ENCODE measurements at places on chromosomes 5 and 9.

- DNase-seq: no peak
Observed at GRCh38 chr9:137674307-137674975, 55.6 kb downstream of the EHMT1 start.

DNA sequence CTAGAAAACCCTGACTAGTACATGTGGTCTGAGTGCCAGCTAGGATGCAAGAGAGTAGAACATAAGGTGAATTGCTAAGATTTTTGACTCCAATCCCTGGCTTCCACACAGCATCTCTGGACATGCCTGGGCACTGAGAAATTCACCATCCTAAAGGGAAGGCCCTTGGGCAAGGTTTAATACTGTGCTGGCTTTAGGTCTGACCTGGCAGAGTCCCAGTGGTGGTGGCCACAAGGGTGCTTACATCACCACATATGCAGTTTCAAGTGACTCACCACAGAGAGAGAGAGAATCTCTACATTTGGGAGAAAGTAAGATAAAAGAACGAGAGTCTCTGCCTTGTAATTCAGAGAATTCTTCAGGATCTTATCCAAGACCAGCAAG is 661.6 kb upstream of the C9orf72 start:
- DNase-seq: no peak

DNA sequence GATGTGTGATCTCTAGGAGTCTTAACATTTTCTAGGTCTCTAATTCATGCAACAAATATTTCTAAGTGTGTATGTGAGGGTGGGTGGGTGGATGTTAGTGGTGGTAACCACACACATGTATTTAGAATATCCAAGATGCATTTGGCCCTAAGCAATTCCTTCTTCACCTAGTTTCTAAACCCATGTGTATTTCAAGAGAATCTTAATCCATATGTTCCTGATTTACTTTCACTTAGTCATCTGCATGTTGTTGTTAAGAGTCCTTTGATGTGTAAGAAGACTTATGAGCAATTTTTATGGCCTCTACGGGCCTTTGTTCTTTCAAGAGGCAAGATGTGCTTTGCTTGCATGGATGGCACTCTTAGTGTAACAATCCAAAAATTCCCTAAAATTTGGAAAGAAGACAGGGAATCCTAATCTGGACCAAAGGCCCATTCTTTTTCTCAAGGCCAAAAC is 282.6 kb downstream of the SPATA31D1 start:
- DNase-seq: no peak

- DNase-seq: peak; percentile 66
Observed at GRCh38 chr5:150113047-150113744, 26.8 kb upstream of the CSF1R start.

DNA sequence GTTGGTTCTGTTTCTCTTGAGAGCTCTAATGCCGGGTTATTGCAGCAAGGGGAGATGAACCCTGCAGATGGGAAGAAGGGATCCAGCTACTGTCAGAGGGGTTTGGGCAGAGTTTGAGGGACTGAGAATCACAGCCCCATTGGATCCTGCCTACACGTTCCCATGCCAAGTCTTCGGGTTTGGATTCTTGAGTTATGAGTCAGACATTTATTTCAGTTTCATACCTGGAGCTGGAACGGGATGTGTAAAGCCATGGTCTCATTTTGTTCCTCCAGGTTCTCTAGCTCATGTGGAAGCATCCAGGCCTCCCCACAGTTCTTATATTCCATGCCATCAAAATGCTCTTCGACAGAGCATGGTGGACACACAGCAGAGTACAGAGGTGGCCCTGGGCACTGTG is 275.4 kb upstream of the IRX4 start:
- DNase-seq: no peak

- DNase-seq: no peak
Observed at GRCh38 chr5:33408816-33409215, 31.9 kb upstream of the TARS1 start.

- DNase-seq: no peak
Observed at GRCh38 chr5:56751572-56752313, 63.6 kb upstream of the MAP3K1 start.

- DNase-seq: no peak
Observed at GRCh38 chr5:39164529-39165402, 54.6 kb downstream of the FYB1 start.

DNA sequence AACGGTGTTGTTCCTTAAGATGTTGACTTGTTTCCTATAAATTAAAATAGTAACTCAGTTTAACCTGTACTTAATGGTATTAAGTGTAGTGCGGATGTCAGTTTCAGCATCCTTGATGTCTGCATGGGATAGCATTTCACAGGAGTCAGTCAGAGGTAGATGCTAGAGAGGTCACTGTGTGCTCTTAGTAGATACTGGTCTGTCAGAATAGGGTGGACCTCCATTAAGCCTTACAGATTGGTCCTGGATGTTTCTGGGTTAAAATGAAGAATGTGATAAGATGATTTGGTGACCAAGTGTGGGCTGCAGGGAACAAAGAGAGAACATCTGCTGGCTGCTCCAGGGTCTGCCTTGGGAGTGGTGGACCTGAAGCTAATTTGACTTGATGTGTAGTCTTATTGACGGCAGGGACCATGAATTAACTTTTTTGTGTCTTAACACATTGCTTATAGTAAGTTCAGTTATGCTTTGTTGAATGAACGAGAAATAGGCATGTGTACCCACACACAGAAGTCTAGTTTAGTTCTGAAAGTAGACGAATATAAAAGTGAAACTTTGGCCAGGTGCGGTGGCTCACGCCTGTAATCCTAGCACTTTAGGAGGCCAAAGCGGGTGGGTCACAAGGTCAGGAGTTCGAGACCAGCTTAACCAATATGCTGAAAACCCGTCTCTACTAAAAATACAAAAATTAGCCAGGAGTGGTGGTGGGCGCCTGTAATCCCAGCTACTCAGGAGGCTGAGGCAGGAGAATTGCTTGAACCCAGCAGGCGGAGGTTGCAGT is 12.5 kb downstream of the RAB24 start:
- no peak for DNase-seq

GRCh38 chr5:174319551-174319950 is 274.0 kb downstream of the NSG2 start:
- no peak for DNase-seq

DNA sequence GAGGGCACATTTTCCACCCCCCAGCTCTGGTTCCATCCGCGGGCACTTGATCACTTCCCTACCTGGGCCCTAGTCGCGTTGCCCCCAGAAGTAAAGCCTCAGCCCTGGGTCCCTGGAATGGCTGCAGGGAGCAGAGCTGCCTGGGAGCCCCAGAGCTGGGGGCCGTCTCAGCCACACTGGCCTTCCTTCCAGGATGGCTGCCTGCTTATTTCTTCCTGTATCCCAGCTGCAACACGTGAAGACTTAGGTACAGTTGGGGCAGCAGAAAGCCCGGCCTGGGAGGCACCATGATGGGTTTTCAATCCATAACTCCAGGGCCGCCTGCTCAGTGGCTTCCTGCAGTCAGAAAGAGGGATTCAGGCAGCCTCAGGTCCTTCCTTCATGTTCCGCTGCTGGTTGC is 232.3 kb downstream of the IRX2 start:
- no peak for DNase-seq

DNA sequence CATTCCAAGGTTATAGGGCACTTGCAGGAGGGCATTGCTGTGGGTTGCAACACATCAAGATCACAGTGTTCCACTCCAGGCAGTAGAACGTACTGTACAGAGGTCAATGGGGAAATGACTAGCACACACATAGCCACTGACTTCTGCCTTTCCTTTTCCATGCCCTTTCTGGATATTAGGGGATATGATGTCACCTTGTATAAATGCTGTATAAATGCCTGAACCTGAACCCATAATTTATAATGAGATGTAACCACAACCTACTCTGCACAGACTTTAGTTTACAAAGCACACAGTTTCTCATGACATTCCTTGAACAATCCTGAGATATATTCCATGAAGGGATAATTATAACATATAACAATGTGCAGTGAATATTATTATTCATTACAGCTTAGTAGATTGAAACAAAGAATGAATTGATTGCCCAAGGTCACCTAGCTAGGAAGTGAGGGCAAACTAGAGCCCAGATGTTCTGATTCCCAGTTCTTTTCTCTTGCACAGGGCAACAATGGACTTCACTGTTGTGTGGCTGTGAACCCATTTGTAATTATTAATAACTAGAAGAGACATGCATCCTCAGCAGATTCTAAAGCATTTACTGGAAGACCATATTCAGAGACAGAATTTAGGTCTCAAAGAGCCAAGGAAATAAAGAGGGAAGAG is 5.6 kb upstream of the ABLIM3 start:
- DNase-seq: no peak

DNA sequence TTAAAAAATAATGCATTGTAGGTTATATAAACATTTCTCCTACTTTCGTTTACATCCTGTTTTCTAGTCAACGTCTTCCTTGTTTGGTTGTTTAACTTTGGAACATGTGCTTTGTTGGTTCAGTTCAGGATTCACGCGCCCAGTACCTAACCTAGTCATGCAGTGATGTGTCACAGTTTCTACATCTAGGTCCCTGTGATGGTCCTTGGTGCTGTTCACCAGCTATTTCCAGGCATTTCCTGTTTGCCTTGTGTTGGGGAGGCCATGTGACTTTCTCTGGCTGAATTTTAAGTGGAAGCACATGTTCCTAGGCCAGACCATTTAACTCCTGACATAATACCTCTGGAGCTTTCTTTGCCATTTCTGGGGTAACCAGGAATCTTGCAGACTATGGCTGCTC is 292.3 kb downstream of the SMARCA2 start:
- no peak for DNase-seq

- peak; percentile 88 for DNase-seq
Observed at GRCh38 chr9:132575005-132575609, 7.3 kb upstream of the BARHL1 start.

DNA sequence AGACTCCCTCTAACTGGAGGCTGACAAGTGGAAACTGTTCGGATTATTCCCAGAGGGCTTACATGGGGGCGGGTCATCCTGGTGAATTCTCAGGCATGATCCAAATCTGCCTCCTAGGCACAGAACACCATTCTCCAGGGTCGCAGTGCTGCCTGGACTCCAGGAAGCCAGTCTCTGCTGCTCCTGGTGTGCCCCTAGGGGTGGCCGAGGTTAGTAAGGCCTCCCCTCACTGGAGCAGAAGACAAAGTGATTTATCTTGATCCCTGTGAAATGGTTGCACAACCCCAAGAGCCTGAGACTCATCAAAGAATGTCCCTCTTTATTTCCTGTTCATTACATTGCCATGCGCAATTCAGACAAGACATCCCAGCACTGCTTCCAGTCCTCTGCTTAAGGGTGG is 17.1 kb downstream of the ADGRV1 start:
- DNase-seq: no peak

DNA sequence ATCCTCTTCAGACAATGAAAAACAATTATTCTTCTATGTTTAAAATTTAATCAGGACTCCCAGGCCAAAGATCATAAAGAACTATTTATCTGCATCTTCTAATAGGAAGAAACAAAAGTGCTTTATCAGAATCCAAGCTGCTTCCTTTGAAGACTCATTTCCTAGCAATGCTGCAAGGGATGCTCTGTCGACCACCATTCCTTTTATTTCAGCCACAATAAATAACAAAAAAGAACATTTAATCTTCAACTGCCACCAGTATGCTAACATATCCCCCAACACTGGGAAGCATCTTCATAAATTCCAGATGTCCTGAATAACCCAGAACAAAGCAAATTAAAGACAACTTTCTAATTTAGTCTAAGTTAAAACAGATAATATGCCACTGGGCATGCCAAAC is 68.7 kb downstream of the PKD2L2 start:
- DNase-seq: no peak

GRCh38 chr9:14485366-14485765 is 171.4 kb upstream of the NFIB start:
- no peak for DNase-seq

- no peak for DNase-seq
Observed at GRCh38 chr5:116930616-116931015, 356.0 kb upstream of the SEMA6A start.

DNA sequence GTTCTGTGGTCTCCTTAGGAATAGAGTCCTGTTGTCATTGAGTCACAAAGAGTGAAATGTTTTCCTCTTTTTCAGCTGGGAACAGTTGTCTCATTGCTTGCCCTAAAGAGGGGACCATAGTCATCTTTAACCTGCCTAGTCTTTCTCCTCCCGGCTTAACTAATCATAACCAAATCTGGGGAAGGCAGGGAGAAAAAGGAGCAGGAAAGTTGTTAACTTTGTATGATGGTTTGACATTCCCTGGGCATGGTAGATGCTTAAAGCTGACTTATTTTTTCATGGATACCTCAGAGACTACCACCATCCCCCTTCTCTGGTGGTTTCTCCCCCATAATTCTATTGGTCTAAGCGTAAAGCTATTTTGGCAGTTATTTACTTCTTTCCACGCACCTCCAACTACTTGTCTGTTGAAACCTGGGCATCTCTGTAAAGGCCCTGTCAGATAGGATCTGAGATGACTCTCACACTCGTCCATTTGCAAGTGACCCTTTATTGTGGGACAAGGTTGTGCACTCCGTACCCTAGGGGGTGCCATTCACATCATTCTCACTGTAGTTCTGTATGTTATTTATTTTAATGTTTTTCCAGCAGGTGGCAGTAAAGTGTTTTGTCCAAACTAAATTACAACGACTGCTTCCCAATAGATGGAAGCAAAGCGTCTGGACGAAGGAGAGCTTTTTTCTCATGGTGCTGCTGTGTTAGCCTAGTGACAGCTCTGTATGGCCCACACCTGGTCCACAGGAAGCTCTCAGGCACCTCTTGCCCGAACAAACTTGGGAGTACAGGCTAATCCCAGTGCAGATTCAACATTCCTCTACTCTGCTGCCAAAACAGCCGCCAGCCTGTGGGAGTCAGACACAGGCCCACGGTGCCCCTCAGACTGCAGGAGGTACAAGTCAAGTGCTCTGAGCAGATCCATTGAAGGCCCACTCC is 3.0 kb upstream of the FAM13B start:
- peak; percentile 75 for DNase-seq

GRCh38 chr5:163947848-163948666 is 442.6 kb downstream of the MAT2B start:
- no peak for DNase-seq

DNA sequence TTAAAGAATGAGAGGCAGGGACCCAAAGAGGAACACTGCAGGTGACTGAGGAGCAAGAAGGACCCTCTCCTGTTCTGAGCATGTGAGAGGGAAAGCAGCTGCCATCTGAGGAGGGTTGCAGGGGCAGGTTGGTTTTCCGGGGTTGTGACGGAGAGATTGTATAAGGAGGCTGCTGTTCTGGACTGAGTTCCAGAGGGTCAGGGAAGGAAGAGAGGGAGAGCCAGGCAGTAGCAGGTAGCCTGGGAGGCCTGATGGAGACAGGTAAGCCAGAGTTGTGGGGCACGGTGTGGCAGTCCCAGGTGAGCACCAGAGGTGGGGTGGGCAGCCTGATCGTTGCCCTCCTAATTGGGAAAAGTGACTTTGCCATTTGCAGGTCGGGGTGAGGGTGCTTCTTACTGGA is 9.8 kb downstream of the CCT5 start:
- no peak for DNase-seq

- DNase-seq: no peak
Observed at GRCh38 chr9:20611691-20612287, 10.5 kb downstream of the MLLT3 start.

DNA sequence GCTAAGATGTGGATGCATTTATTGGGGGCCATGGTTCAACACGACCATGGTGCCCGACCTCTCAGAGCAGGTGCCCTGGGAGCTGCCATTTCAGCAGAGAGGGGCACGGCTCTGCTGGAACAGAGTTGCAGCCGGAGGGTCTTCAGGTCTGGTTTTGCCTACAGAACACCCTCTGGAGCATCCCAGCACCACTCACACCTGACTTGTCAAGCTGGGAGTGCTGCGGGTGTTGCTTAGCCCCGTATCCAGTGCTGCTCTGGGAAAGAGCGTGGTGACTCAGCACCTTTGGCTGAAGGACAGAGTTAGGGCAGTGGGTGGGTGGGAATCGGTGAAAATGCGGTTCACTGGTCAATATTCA is 36.5 kb upstream of the IRX4 start:
- no peak for DNase-seq

- DNase-seq: peak; percentile 25
Observed at GRCh38 chr9:133205996-133206931, 2.8 kb downstream of the OBP2B start.
